ENCODE measurements at places on chromosomes 2 and 18.

DNA sequence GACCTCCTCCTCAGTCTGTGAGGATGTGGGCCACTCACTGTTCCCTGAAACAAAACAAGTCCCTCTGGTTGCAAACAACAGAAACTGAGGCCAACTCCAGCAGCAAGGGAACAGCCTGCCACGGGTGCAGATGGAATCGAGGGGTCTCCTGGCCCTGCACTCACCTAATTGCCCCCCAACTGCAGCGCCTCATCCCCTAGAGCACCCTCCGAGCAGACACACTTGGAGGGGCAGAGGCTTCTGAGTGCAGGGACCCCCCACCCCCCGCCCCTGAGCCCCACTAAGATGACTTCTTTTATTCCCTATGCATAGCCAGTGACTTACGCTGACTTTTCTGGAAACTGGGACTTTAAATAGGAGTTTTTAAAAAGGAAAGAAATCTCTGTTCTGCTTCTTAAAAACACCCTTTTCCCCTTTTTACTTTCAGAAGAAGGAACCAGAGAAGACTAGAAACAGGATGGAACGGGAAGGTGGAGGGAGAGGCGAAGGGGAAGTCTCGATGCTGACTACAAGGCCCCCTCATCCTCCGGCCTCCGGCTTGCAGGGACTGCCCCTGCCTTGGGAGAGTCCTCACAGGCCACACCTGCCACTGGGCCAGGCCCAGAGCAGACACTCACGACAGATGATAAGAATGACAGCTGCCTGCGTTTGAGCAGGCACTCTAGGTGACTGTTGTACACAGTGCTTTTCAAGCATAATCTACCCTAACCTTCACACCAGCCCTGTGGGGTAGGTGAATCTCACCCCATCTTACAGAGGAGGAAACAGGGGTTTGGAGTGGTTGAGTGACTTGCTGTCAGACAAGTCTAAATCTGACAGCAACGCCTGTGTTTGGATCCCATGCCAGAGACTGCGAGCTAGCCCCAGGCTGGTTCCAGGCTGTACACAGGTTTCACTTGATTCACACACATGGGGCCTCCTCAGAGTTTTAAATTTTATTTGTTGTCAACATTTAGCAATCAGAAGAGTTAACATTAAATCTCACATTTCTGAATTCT is 28.2 kb upstream of the BIN1 start:
- no peak for DNase-seq

DNA sequence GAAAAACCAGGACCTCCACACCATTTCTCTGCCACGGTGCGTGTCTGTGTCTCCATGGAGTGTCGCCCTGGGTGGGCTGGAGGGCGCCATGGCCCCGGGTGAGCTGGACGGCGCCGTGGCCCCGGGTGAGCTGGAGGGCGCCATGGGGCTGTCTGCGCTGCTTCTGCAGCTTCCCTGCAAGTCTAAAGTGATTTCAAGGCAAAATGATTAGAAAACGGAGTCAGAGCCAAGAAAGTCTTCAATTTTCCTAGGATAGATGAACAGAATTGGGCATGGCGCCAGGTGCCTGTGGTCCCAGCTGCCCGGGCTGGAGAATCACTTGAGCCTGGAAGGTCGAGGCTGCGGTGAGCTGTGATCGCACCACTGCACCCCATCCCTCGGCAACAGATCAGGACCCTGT is 27.7 kb upstream of the NFATC1 start:
- no peak for DNase-seq

GRCh38 chr2:154537024-154537423 is 161.5 kb upstream of the KCNJ3 start:
- no peak for DNase-seq

DNA sequence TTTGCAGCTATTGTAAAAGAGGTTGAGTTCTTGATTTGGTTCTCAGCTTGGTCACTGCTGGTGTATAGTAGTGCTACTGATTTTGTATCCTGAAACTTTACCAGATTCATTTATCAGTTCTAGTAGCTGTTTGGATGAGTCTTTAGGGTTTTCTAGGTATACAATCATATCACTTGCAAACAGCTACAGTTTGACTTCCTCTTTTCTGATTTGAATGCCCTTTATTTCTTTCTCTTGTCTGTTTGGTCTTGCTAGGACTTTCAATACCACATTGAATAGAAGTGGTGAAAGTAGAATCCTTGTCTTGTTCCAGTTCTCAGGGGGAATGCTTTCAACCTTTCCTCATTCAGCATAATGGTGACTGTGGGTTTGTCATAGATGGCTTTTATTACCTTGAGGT is 210.5 kb upstream of the DPP10 start:
- DNase-seq, result no peak

- no peak for DNase-seq
Measured at GRCh38 chr2:233075141-233075965, 15.2 kb downstream of the INPP5D start.

DNA sequence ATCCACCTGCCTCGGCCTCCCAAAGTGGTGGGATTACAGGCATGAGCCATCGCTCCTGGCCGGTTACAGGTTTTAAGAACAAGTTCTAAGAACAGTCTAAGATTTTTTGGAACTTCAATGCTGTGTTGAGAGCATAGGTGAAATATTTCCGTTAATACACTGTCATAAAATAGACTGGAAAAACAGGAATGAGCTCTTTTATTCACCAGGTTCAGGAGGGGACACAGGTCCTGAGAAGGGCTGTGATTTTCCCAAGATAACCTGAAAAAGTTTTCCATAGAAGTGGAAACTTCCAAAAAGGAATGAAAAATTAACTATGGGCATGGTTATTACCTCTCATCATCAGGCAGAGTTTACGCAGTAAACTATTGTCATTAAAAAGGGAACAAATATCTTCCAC is 97.6 kb upstream of the TMEM178A start:
- no peak for DNase-seq

- no peak for DNase-seq
Measured at GRCh38 chr2:3005859-3006501, 371.6 kb downstream of the EIPR1 start.

DNA sequence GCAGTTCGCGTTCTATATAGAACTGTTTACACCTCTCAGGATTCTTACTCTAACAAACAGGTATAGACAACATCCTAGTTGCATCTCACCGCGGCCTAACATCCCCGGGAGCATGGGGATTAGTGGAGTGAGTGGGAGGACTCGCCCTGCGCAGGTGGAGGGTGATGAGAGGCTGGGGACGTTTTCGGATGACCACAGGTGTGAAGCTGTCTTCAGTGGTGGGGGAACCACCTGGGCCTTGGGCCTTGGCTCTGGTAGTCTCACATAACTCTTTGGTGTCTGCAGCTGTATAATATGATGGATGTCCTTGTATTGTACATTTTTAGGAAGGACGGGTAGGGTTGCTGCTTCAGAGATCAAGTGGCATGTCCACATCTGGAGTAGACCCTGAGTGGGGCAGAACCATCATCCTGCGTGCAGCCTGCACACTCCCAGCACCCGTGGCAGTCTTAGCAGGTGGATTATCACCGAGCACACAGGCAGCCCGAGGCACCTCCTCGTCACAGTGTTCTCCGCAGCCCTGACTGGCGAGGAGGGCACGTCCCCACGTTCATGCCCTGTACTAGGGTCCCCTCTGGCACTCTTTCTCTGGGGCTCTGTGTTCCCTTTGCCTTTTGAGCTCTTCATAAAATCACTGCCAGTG is 56.0 kb downstream of the AGAP1 start:
- DNase-seq, result no peak

GRCh38 chr2:58572731-58573130 is 331.6 kb upstream of the FANCL start:
- DNase-seq, result no peak

DNA sequence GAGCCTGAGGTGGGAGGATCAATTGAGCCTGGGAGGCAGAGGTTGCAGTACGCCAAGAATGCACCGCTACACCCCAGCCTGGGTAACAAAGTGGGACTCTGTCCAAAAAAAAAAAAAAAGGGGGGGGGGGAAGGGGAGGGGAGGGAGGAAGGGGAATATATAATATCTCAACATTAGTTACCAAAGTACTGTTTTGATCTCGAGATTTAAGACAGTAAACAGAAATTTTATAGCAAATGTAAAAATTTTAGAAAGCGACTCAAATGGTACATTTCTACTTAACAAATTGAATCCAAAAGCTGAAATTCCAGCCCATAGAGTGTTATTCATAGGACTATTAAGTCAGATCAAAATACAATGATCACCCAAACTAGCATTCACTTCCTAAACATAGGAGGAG is 60.8 kb downstream of the CWC22 start:
- DNase-seq, result no peak

GRCh38 chr2:187956906-187957534 is 334.7 kb upstream of the GULP1 start:
- no peak for DNase-seq

DNA sequence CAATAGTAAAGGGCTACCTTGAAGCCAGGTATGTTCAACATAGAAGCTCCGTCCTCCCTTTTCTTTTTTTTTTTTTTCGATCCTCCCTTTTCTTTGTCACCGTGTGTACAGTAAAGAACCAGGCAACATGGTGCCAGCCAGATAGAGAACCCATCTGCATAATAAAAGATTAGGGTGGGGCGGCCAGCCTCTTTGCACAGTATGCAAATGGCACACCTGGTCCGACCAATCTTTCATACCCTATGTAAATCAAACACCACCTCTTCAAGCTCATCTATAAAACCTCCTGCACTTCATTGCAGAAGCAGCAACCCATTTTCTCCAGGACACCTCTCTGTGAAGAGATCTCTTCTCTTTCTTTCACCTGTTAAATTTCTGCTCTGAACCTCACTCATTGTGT is 7.3 kb upstream of the WDR33 start:
- DNase-seq, result no peak

DNA sequence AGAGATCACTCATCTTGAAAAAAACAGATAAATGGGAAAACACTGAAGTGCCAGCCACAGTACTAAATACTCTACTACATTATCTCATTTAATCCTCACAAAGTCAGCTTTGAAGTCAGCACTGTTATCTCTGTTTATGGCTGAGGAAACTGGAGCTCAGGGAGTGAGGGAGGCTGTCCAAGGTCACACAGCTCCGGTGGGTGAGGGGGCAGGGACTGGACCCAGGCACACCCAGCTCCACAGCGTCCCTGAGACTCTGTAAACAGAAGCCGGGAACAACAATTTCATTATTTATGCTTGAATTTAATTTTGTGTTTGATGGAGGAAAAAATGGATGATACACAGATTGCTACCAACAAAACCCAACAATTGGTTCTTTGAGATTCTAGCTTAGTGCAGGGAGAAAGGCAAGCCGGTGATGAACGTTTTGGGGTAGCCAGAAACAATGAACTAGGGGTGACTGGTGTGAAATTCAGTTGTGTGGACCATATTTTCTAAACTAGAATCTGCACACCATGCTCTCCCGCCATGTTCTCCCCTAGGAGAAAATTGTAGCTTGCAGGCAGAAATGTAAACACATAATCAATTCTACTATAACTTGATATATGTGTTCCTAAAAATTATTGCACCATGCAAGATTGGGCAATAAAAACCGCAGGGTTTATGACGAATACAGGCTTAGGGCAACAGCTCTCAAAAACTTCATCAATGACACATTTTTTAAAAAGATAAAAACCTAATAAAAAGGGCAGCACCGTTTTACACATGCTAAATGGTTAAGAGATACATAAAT is at the start of gene GREB1:
TSS of gene GREB1 (plus strand) at position 768 of the 793 bp plus-strand sequence. CDS start 22,570 bp downstream, outside the sequence.
- no peak for DNase-seq

DNA sequence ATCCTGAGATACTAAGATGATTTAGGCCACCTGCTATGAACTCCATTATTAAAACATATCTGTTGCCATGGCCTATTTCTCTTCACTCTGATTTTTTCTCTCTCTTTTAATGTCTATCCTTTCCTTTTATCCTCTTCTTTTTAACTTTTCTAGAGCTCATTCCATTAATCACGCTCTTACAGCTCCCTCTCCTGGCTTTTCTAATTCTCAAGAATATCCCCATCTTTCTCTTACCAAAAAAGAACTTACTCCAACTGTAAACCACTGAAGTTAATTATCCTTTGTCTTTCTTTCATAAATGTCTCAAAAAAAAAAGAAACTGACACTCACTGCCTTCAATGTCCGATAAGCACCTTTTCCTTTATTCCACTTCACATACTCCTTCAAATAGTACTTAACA is 7.9 kb downstream of the PPP3R1 start:
- DNase-seq, result no peak

- no peak for DNase-seq
Measured at GRCh38 chr18:69998523-69998987, 50.9 kb upstream of the CD226 start.

DNA sequence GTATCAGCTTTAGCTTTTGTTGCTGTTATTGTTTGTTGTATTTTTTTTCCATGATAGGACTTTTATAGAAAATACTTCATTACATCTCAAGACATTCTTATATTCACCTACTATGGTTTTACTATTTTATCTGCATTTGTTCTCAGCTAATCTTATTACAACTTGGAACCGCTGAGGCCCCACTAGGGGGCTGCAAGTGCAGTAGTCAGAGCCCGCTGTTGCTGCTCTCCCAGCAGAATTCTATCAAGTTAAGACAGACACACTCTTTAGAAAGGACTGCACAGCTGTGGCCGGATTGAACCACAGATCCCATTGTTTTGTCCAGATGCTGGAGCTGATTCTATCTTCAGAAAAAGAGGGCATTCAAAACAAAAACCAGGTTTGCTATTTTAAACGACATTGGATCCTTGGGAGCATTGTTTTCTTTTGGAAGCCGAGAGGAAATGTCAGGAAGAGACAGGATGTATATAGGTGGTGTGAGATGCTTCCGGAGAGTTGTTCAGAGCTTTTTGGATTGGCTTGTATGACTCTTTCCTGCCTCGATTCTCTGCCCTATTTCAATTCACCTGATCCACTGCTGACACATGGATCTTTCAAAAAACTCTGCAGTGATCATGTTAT is 105.7 kb upstream of the GAREM1 start:
- DNase-seq, result no peak

DNA sequence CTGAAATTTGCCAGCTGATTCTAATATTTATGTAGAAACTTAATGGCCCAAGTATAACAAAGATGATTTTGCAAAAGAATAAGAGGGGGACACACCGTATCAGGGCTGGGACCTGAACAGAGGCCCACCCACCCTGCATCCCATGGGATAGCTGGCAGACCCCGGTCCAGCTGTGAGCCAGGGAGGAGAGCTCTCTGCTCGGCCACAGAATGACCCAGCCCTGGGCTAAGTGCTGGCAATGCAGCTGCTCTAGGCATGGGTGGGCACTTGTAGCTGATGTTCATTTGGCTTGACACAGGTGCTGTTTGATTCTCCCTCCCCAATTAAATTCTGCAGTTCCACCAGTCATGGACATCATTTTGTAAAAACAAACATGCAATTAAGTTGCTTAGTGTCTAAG is 522.8 kb upstream of the RAB6C start:
- DNase-seq, result no peak

GRCh38 chr2:172643142-172643541 is 87.3 kb downstream of the PDK1 start:
- DNase-seq, result peak; percentile 18

GRCh38 chr2:237590272-237591140 is at the start of gene RAB17:
TSS of gene RAB17 (minus strand) at chr2:237590734. CDS start at chr2:237586154, 4,580 bp downstream.
- DNase-seq, result no peak

DNA sequence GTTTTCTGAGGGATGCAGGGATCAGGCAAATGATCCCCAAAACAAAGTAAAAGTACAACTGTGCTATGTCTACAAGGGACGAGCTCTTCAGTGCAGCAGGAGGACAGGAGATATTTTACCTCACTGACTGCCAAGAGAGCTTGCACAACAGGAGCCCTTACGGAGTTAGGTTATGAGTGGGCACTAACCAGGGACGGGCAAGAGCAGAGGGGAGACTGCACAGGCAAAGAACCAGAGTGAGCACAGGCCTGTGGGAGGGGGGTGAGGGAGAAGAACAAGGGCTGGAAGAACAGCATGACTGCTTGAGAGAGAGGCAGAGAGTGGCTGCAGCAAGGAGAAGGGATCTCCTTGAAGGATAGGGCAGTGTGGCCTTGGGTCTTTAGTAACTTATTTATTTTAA is 101.1 kb upstream of the PID1 start:
- no peak for DNase-seq

- no peak for DNase-seq
Measured at GRCh38 chr2:189577121-189577520, 3.5 kb downstream of the SLC40A1 start.
